Glutamatergic neuron (in vitro differentiated cells): ENCODE measurements at places on chromosomes 12 and 14. TPM values are rescaled to one million over a fixed set of nuclear protein-coding genes. Genes with fewer than 3 reads are reported as not detected.

The RNASE1 gene
- total RNA-seq, result not detected

DNA sequence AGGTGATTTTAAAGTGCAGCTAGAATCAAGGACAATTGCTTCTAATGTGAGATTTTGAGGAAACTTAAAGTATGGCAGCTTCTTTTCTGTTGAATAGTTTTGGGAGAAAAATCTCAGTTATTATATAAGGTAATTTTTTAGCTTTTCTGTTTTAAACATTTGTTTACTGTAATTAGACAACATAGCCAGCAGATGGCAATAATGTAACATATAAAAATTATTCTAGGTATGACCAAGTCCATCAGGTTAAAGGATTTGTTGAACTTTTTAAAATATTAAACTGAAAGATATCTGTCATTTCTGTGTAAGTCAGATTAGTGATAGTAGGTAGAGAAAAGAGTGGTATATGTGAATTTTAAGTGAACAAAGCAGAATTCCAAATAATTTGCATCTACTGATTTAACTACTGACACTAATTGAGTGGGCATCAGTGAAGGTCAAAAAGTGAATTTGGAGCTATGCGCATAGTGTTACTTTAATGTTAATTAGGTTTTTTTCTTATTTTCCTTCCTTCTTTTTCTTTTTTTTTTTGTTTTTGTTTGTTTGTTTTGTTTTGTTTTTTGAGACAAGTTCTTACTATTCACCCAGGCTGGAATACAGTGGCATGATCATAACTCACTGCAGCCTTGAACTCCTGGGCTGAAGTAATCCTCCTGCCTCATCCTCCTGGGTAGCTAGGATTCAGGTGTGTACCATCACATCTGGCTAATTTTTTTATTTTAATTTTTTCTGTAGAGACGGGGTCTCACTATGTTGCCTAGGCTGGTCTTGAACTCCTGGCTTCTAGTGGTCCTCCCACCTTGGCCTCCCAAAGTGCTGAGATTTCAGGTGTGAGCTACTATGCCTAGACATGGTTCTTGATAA, 18.6 kb downstream of the PRORP start:
- no peak overlapping the region for H3K4me3 ChIP-seq
- H3K27ac ChIP-seq, result no peak overlapping the region
- H3K36me3 ChIP-seq, result no peaks in the 10 kb centered on the region
- no peaks in the 10 kb centered on the region for H3K4me1 ChIP-seq
- no peaks in the 10 kb centered on the region for H3K27me3 ChIP-seq

DNA sequence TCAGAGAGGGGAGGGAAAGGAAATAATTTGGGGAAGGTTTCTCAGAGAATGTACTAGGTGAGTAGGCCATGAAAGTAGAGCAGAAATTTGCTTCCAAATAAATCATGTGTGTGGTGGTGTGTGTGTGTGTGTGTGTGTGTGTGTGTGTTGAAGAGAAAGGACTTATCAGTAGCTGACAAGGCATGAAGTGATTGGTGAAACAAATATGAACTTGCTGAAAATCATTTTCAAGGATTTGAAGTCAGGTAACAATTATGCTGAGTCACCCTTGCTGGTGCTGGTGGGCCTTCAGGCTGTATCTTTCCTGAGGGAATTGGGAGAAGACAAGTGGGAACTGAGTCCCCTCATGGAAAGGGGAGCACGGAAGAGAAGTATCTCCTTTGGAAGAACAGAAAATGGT, 55.5 kb downstream of the HSD17B6 start:
- H3K36me3 ChIP-seq, result no peaks in the 10 kb centered on the region
- no peak for DNase-seq
- H3K27ac ChIP-seq, result no peak overlapping the region
- peaks cover 2% of the 10 kb centered on the region for H3K4me1 ChIP-seq

DNA sequence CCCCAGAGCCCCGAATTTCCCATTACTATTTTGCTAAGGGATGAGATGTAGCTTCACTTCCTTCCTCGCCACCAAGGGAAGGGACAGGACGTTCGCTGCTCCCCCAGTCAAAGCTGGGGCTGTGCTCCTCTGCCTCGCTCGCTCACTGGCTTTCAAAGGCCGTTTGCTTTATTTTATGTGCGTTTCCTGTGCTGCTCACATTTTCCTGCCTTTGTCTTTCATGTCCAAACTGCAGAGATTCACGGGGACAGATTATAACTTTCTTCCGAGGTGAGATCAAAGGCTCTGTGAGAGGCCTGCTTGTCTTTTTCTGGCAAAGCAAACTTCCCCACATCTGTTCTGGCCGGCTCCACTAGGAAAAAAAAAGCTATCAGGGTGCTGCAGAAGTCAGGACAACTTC, 76.0 kb upstream of the FZD10 start:
- H3K27ac ChIP-seq, result no peak overlapping the region
- H3K4me1 ChIP-seq, result no peaks in the 10 kb centered on the region
- H3K36me3 ChIP-seq, result peaks cover 10% of the 10 kb centered on the region

The CAPS2 gene
- 6.8 TPM for total RNA-seq

GRCh38 chr12:76719171-76720041, 44.5 kb upstream of the ZDHHC17 start:
- H3K27ac ChIP-seq, result no peak overlapping the region
- no peak overlapping the region for H3K4me3 ChIP-seq
- no peak for DNase-seq
- H3K4me1 ChIP-seq, result no peaks in the 10 kb centered on the region

DNA sequence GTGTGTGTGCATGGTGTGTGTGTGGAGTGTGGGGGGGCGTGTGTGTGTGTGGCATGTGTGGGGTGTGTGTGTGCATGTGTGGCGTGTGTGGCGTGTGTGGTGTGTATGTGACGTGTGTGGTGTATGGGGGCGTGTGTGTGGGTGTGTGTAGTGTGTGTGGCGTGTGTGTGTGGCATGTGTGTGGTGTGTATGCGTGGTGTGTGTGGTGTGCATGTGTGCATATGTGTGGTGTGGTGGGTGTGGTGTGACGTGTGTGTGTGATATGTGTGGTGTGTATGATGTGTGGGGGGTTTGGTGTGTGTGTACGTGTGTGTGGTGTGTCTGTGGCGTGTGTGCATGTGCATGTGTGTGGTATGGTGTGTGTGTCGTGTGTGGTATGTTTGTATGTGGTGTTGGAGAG, 24.1 kb upstream of the CMKLR1 start:
- H3K4me3 ChIP-seq, result no peak overlapping the region
- H3K4me1 ChIP-seq, result peaks cover 4% of the 10 kb centered on the region
- H3K27ac ChIP-seq, result no peak overlapping the region
- H3K27me3 ChIP-seq, result peaks cover 2% of the 10 kb centered on the region
- H3K36me3 ChIP-seq, result no peaks in the 10 kb centered on the region

The C12orf54 gene
- total RNA-seq, result not detected

The C14orf180 gene
- total RNA-seq, result not detected

- H3K36me3 ChIP-seq, result no peaks in the 10 kb centered on the region
- peak overlapping the region; percentile 36 for H3K27ac ChIP-seq
- H3K4me1 ChIP-seq, result peaks cover 15% of the 10 kb centered on the region
- no peak overlapping the region for H3K4me3 ChIP-seq
These were observed 155.8 kb upstream of the ATP2B1 start for GRCh38 chr12:89864411-89864810.

DNA sequence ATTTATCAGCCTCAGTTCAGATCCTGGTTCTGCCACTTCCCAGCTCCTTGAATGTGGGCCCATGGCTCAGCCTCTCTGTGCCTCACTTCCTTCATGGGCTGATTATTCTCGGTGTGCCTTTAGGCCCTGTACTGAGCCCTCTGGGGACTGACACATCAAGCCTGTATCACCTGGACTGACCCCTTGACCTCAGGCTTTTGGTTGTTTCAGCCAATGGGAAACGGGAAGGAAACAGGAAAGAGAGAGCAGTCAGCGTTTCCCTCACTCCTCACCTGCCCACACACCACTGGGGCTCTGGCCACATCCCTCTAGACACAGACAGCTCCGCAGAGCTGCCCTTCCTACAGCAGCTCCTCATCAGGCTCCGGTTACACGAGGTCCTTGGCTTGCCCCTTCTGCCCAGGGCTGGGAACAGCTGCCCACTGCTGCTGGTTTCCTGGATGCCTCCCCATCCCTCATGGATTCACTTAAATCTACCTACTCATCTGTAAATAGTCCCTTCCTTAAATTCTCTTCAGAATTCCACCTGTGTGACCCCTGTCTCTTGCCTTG, 37.0 kb upstream of the ITPR2 start:
- no peak for DNase-seq
- no peaks in the 10 kb centered on the region for H3K27me3 ChIP-seq
- H3K27ac ChIP-seq, result no peak overlapping the region
- no peaks in the 10 kb centered on the region for H3K36me3 ChIP-seq

DNA sequence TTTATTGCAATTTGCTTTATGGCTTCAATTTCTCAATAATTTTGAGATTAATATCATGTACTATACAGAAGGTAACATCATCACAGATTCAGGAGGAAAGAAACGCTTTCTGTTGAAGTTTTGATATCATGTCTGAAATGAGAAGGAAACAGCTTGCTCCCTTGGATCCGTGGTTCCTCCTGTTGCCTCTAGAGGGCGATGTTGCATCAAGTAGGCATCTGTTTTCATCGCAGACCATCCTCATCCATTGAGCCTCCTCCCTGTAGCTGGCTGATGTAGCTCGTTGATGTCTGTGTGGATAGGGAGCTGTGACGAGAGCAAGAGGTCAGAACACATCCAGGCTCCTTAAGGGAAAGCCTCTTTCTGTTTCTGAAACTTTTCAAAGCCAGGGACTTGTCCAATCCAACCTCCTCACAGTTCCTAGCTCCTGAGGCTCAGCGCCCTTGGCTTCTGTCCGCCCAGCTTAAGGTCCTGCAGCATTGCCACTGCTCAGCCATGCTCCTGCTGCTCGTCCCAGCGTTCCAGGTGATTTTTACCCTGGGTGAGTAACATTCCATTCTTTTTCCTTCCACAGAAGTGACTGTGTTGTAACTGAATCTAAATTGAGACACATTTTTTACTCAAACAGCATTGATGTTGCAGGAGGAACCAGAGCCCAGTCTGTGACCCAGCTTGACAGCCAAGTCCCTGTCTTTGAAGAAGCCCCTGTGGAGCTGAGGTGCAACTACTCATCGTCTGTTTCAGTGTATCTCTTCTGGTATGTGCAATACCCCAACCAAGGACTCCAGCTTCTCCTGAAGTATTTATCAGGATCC, 304.8 kb upstream of the OR4E1 start:
- DNase-seq, result peak; percentile 76
- H3K27me3 ChIP-seq, result no peaks in the 10 kb centered on the region
- H3K4me1 ChIP-seq, result no peaks in the 10 kb centered on the region

The TEX52 gene
- not detected for total RNA-seq

GRCh38 chr14:75044322-75044721, 6.9 kb downstream of the MLH3 start:
- DNase-seq, result no peak
- H3K4me3 ChIP-seq, result no peak overlapping the region
- H3K27me3 ChIP-seq, result no peaks in the 10 kb centered on the region
- H3K36me3 ChIP-seq, result no peaks in the 10 kb centered on the region

DNA sequence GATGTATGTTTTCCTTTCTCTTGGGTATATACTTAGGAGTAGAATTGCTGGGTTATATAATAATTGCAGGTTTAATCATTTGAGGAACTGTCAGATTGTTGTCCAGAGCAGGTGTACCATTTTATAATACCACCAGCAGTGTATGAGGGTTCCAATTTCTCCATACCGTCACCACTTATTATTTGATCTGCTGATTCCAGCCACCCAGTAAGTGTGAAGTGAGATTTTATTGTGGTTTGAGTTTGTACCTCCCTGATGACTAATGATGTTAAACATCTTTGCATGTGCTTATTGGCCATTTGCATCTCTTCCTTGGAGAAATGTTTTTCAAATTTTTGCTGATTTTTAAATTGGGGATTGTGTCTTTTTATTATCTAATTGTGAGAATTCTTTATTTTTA, 15.1 kb downstream of the NCKAP5L start:
- H3K4me1 ChIP-seq, result peaks cover 30% of the 10 kb centered on the region
- H3K27ac ChIP-seq, result no peak overlapping the region
- DNase-seq, result no peak

- peaks cover 5% of the 10 kb centered on the region for H3K4me1 ChIP-seq
- H3K4me3 ChIP-seq, result no peak overlapping the region
- H3K36me3 ChIP-seq, result no peaks in the 10 kb centered on the region
- peaks cover 2% of the 10 kb centered on the region for H3K27me3 ChIP-seq
- DNase-seq, result no peak
These were observed 9.5 kb downstream of the RAB5B start for GRCh38 chr12:55983232-55983842.

DNA sequence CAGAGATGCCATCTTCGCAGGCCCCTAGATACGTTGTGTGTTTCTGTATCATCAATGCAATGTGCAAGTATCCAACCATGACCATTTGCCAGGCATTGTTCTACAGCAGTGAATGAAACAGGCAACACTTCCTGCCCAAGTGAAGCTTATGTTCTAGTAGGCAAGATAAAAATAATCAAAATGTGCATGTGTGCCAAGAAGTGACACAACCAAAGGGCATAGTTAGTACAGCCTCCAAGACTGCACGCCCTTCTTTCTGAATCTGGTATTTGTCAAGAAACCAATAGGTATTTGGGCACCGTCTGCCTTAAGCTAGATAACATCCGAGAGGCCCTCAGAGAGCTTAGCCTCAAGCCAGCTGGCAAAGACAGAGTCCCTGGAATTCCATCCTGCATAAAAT, 152.0 kb downstream of the TMEM132C start:
- no peaks in the 10 kb centered on the region for H3K4me1 ChIP-seq
- H3K27me3 ChIP-seq, result no peaks in the 10 kb centered on the region
- no peak overlapping the region for H3K27ac ChIP-seq

The RNASE3 gene
- not detected for total RNA-seq

The ATG101 gene
- 26.2 TPM for total RNA-seq

The CKB gene
- total RNA-seq, result 2,561 TPM

GRCh38 chr12:97456571-97457188, 5.9 kb upstream of the RMST start:
- H3K4me1 ChIP-seq, result peaks cover 2% of the 10 kb centered on the region
- peaks cover 2% of the 10 kb centered on the region for H3K27me3 ChIP-seq
- no peak overlapping the region for H3K27ac ChIP-seq
- DNase-seq, result no peak

- H3K27ac ChIP-seq, result no peak overlapping the region
- peaks cover 2% of the 10 kb centered on the region for H3K27me3 ChIP-seq
These were observed 209.8 kb upstream of the NUDT4 start for GRCh38 chr12:93167841-93168492.

The CFAP251 gene
- 2.8 TPM for total RNA-seq

DNA sequence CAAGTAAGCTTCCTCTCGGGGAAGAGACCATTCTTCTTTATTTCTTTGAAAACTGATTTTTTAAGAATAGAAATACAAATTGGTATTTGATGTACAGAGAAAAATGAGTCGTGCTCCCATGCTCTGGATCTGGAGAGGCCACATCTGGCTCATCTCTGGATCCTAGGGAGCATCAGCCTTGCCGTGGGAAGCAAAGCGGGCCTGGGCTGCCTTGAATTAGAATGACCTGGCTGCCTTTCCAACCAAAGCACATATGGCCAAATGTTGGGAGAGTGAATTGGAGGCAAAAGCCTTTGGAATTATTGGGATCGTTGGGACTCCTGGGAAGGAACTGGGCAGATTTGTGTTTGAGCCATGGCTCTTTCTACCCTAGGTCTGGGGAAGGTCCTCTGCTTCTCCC, 80.0 kb downstream of the SLC25A47 start:
- DNase-seq, result no peak
- no peaks in the 10 kb centered on the region for H3K36me3 ChIP-seq
- no peak overlapping the region for H3K4me3 ChIP-seq
- H3K27me3 ChIP-seq, result peaks cover 4% of the 10 kb centered on the region

DNA sequence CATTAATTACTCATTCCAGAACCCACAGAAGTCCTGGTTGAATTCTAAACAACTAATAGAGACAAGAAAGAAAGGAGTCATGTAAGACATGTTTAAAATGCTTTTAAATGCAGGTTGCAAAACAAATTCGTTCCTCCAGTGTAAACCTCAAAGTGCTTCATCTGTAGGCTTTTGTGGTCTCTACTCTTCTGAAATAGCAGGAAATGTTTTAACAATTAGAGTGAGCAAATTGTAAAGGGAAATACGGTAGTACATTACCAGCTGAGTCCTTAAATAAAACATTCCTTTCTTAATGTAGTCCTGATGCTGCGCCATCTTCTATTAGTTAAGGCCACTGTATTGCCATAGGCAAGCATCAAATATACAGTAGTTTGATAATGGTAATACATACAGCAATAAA, 1934.2 kb upstream of the SEL1L start:
- no peak overlapping the region for H3K27ac ChIP-seq
- no peaks in the 10 kb centered on the region for H3K4me1 ChIP-seq
